Sigmoid colon (tissue), 7 donors: ENCODE measurements at places on chromosomes 7 and 10.

GRCh38 chr7:132065989-132066603 is 509.7 kb upstream of the PODXL start:
- H3K4me3 ChIP-seq: no peak overlapping the region
- DNase-seq: no peak
- no peaks in the 10 kb centered on the region for H3K36me3 ChIP-seq
- peak overlapping the region; percentile 83 for H3K27ac ChIP-seq

GRCh38 chr10:125018576-125019143 is 76.7 kb downstream of the ZRANB1 start:
- no peak for DNase-seq
- H3K27me3 ChIP-seq: no peaks in the 10 kb centered on the region
- H3K4me1 ChIP-seq: peaks cover 43% of the 10 kb centered on the region
- no peaks in the 10 kb centered on the region for H3K36me3 ChIP-seq
- H3K27ac ChIP-seq: no peak overlapping the region

DNA sequence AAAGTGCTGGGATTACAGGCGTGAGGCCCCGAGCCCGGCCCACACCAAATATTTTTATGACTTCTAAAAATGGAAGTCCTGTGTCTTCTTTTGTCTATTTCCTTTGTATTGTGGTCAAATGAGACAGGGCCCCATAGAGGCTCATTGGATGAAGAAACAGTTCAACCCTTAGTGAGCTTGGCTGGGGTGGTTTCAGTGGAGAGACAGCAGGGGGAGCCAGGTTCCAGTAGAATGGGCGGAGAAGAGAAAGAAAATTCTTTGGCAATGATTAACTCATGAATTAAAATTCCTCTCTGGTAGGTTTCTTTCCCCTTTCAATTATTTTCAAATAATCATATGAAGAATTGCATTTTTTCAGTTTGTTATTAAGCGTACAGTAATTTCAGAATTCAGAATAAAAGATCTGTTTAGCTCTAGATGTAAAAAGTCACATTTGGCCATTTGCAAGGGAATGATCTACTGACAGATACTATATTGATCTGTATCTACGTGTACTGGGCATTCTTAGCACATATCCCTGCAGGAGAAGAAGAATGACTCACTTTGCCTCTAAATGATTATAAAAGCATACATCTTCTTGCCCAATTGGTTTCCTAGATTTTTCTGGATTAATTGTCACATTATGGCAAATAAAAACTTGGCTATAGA is 43.2 kb downstream of the PNLIPRP3 start:
- H3K27ac ChIP-seq: no peak overlapping the region
- no peaks in the 10 kb centered on the region for H3K4me1 ChIP-seq
- H3K4me3 ChIP-seq: no peak overlapping the region
- no peak for DNase-seq
- no peaks in the 10 kb centered on the region for H3K36me3 ChIP-seq

DNA sequence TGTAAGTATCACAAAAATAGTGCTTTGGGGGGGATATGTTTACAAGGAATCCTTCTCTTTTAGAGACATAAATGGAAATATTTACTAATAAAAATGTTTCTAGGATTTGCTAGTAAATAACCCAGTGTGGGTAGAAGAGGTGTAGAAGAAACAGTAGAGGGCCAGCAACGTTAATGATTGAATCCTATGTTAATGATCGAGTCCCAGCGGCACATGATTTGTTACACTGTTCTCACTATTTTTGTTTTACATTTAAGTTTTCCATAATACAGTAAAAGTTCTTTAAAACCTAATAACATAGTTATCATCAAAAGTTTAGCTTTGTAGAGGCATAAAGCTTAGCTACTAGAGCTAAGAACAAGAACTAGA is 66.0 kb downstream of the UBE2H start:
- H3K27me3 ChIP-seq: no peaks in the 10 kb centered on the region
- H3K36me3 ChIP-seq: peaks cover 3% of the 10 kb centered on the region
- no peak for DNase-seq
- no peak overlapping the region for H3K4me3 ChIP-seq
- H3K27ac ChIP-seq: no peak overlapping the region
- H3K4me1 ChIP-seq: peaks cover 27% of the 10 kb centered on the region
